ENCODE measurements at places on chromosomes 12 and 14.
A peak's percentile ranks its signal among the peaks of the same experiment; 100 is the strongest.

GRCh38 chr12:132493482-132494178 is 3.7 kb downstream of the FBRSL1 start:
- peak; percentile 69 for DNase-seq

GRCh38 chr14:44995196-44995595 is 33.2 kb downstream of the TOGARAM1 start:
- no peak for DNase-seq

GRCh38 chr14:28305938-28306337 is 460.6 kb upstream of the FOXG1 start:
- no peak for DNase-seq

- no peak for DNase-seq
These were observed 778.5 kb downstream of the VRK1 start for GRCh38 chr14:97575677-97576076.

DNA sequence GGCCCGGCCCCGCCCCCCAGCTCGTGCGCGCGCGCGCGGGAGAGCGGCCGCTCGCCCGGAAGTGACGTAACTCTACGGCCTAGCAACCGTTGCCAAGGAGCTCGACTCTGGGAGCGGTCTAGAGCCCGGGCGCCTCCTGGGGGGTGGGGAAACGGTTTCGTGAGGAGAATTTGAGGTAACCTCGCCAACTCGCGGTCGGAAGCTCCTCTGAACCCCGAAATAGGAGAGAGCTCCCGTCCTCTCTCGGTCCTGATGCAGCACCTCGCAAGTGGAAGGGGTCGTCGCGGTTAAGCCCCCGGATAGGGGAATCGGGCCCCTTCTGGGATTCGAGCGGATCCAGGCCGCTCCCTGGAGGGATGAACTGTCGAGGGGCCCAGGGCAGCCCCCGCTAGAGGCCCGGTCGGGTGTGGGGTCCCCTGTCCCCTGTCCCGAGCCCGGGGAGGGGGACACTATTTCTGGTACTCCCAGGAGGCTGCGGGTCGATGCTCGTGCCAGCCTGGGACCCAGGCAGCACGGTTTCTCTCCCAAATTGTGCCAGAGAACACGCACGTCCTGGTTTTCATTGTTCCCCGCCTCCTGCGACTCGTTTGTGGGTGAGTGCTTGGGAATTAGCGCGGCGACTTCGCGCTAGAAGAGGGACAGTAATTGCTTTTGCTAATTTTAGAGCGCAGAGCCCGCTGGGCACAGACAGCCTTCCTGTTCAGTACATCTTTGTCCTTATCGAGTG is at the start of gene IFT81:
Gene IFT81, plus strand, starts transcription at position 89 of the 727 bp plus-strand sequence. CDS start 3,024 bp downstream, outside the sequence.
- DNase-seq, result peak; percentile 52

DNA sequence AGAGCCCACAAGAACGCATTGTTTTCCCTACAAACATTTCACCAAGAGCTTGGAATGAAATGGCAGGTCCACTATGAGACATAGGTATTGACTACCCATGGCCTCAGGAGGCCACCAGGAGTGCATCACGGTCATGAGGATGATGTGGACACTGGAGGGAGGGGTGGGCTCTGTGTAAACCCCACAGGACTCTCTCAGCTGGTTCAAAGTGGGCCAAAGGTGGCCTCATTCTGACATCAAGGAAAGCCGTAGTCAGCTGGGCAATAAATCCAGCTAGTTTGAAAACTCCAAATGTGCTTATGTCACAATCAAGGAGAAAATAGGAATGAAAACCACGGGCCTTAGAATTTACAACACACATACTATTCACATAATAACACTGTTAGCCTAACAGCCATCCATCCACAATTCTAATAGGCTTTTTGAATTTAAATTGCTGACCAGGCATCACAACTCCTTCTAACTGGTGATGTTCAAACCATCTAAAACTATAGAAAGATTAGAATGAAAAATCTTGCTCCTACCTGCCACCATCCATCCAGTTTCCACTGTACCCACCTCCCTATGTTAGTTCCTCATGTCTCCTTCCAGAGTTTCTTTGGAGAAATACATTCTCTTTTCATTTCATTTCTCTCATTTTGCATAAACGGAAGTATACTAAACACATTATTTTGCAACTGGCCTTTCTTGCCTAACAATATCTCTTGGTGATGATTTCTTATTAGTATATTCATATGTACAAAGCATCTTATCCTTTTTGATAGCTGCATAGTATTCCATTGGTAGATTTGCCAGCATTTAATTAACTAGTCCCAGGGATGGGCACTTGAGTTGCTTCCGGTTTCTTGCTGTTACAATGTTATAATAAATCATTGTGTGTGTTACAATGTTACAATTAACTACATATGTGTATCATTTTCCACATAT is 21.5 kb downstream of the CMKLR1 start:
- no peak for DNase-seq

DNA sequence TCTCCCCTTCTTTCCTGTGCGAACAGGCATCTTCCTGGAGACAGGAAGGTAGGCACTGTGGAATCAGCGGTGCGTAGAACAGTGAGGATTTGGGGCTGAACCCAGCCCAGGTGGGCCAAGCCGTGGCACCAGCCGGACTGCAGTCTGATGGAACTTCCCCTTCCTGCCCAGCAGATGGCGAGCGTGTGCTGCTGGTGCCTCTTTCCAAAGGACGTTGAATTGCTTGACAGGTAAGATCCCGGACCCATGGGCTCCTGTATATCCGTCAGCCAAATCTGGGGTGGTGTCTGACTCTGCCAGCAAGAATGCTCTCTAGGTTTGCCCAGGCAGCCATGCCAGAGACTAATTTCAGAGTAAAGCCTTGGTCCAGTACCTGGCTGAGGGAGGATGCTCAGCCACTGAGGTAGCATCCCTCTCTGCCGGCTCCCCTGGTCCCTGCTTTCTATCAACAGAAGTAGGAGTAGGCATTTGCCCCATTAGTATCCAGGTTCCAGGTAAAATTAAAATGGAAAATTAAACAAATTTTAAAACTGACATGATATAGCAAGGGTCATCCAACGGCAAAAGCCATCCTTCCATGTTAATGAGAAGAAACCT is 21.1 kb upstream of the KCNA5 start:
- peak; percentile 79 for DNase-seq
